Activated naive CD4-positive, alpha-beta T cell treated with anti-CD3 and anti-CD28 coated beads, Interleukin-2, amount 10 ng/mL, durations not matched to agents 5 hours and 36 hours (primary cell): ENCODE measurements at places on chromosomes 1 and 21. TPM values are rescaled to one million over a fixed set of nuclear protein-coding genes. Genes with fewer than 3 reads are reported as not detected.

UBE2U gene
- not detected for total RNA-seq

MMP23B gene
- total RNA-seq, result 3.4 TPM

GUCA2A gene
- total RNA-seq, result not detected

VSIG8 gene
- total RNA-seq, result not detected

PIGR gene
- not detected for total RNA-seq

SIM2 gene
- not detected for total RNA-seq
